Kidney (tissue), 22 donors: ENCODE measurements at places on chromosomes 5 and 9. TPM values are rescaled to one million over a fixed set of nuclear protein-coding genes. Genes with fewer than 3 reads are reported as not detected.

GRCh38 chr5:173923218-173924095 is 35.3 kb downstream of the CPEB4 start:
- no peak for DNase-seq

GRCh38 chr5:219991-220390 is 1.9 kb downstream of the SDHA start:
- no peak for DNase-seq

Gene GNA14
- total RNA-seq = 10.4 TPM

GRCh38 chr5:129077433-129078075 is 17.0 kb upstream of the ISOC1 start:
- no peak for DNase-seq

Gene HTR4
- 0.22 TPM for total RNA-seq

GRCh38 chr9:84781458-84781857 is 111.9 kb downstream of the NTRK2 start:
- no peak for DNase-seq

DNA sequence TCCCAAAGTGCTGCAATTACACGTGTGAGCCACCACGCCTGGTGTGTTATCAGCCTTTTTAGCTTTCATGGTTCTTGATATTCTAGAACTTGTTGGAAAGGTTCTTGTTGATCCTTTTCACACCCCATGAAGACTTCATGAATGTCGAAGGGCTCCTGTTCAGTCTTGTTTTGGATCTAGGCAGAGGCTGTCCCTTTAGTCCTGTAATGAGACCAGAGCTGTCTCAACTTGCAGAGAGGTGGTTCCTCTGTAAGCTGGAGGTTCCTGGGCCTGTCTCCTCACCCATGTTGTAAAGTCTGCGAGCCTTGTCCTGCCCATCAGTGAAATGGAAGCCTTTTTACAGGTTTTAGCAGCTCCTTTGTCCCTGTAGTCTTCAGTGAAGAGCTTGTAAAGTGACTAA is 38.2 kb downstream of the PRRC2B start:
- no peak for DNase-seq

GRCh38 chr9:36317766-36318165 is 59.5 kb upstream of the GNE start:
- DNase-seq = peak; percentile 77

Gene IGFBPL1
- total RNA-seq = 0.22 TPM

Gene MBLAC2
- total RNA-seq = 6.7 TPM

Gene SV2C
- total RNA-seq = 0.13 TPM
